ENCODE measurements at places on chromosomes 16 and 17.

DNA sequence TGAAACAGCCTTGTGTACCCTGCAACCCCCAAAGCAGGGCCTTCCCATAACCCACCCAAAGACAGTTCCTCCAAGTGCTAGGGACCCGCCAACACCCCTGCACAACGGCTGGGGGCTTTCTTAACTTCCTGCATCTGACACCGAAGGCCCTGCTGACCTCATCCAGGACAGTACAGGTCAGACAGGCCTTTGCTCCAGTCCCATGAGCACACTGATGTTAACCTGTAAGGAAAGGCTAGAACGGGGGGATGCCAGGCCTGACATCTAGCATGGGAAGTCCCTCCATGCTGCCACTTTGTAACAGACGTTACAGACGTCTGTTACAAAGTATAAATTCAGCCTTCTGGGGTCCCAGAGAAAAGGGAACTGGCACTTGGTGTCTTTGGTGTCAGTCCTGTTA lies 369.1 kb downstream of the CPPED1 start:
- no peak for DNase-seq

- DNase-seq, result no peak
Measured at GRCh38 chr17:40150276-40150675, 9.9 kb downstream of the CASC3 start.

GRCh38 chr17:64424324-64424849 lies 24.5 kb upstream of the MILR1 start:
- DNase-seq, result no peak

- DNase-seq, result peak; percentile 75
Measured at GRCh38 chr17:63434951-63435571, 11.0 kb downstream of the CYB561 start.

GRCh38 chr16:49959552-49960277 lies 65.3 kb upstream of the CNEP1R1 start:
- DNase-seq, result no peak

GRCh38 chr17:36152639-36153120 lies 23.8 kb downstream of the TBC1D3B start:
- DNase-seq, result no peak

All from activated CD4-positive, alpha-beta T cell treated with anti-CD3 and anti-CD28 coated beads, Interleukin-2, amount 10 ng/mL, durations not matched to agents 7 days and 5 days (primary cell).